NCI-H1048 (cell line): ENCODE measurements at places on chromosomes 11 and 22.

GRCh38 chr11:70509476-70509875 is 111.1 kb downstream of the CTTN start:
- no peak for DNase-seq

DNA sequence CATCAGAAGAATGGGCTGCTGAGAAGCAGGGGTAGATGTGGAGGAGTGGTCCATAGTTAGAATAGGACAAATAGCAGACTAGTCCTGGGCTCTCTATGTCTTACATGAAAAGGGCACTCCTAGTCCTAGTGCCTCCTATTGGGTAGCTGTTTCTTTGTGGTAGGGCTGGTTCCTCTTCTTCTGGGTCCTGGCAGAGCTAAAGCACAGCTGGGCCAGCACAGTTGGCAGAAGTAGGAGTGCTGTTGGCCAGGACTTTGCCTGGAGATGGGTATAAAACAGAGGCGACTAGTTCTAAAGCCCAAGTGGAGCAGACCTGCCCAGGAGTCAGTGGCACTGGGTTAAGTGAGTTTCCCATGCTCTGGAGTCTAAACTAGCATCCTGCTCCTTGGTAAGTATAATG is 55.2 kb downstream of the PPFIBP2 start:
- no peak for DNase-seq

DNA sequence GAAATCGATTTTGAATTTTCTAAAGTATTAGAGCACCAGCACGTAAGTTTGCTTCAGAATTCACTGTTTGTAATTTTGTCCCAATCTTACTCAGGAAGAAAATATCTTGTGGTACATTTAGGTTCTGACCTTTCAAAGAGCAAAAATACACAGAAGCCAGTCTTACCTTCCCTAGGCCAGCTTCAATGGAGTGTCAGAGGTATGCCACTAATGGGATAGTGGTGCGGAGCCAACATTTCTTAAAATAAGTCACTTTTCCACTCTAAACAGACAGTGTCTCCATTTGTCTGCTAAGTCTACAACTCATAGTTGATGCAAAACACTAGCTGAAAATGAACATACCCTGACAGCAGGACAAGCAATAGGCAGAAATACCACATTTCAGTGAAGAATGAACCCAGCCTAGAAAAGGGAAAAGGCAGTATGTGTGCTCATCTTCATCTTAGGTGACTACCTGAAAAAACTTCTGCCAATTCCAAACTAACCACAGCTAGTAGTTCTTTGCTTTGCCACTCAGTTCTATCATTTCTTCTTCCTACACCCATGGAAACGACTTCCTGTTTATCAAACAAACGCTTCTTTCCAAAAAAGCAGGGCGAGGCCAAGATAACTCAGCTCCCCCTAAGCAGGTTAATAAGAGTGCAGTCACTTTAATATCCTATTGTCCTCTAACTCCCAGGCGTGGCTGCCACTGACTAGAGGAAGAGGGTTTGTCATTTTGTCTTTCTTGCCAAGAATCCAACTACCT is 94.0 kb upstream of the APOA1 start:
- DNase-seq: no peak

GRCh38 chr11:87529486-87529885 is 491.8 kb downstream of the TMEM135 start:
- DNase-seq: no peak

DNA sequence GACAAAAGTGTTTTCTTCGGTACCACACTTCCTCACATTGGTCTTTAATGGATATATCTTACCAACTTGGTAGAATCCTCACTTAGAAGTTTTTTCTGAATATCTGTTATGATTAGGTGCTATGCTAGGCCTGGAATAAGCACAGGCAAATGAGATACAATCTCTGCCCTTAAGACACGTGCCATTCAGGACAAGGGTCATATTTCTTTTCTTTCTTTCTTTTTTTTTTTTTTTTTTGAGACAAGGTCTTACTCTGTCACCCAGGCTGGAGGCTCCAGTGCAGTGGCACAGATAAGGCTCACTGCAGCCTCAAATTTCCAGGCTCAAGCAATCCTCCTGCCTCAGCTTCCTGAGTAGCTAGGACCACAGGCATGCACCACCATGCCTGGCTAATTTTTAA is 23.0 kb downstream of the WBP2NL start:
- DNase-seq: no peak

- no peak for DNase-seq
Measured at GRCh38 chr11:57240757-57241156, 3.7 kb upstream of the APLNR start.

DNA sequence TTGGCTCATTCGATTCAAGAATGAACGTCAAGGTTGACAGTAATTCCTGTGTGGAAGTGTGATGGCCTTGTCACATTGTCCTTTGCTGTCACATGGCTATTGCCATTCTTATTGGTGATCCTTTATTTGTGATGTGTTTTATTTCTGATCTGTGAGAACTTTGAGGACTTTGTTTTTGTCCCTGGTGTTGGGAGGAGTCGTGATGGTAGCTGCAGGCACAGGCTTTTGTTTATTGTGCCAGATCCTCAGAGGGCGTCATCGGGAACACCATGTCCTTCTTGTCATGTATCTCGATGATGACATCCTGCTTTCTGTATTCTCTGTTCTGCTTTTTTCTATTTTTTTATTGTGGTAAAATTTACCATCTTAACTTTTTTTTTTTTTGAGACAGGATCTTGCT is 5.6 kb downstream of the PICK1 start:
- DNase-seq: no peak

- no peak for DNase-seq
Measured at GRCh38 chr22:34236527-34236926, 316.3 kb upstream of the LARGE1 start.

GRCh38 chr11:128948583-128948982 is 5.9 kb upstream of the TP53AIP1 start:
- no peak for DNase-seq

DNA sequence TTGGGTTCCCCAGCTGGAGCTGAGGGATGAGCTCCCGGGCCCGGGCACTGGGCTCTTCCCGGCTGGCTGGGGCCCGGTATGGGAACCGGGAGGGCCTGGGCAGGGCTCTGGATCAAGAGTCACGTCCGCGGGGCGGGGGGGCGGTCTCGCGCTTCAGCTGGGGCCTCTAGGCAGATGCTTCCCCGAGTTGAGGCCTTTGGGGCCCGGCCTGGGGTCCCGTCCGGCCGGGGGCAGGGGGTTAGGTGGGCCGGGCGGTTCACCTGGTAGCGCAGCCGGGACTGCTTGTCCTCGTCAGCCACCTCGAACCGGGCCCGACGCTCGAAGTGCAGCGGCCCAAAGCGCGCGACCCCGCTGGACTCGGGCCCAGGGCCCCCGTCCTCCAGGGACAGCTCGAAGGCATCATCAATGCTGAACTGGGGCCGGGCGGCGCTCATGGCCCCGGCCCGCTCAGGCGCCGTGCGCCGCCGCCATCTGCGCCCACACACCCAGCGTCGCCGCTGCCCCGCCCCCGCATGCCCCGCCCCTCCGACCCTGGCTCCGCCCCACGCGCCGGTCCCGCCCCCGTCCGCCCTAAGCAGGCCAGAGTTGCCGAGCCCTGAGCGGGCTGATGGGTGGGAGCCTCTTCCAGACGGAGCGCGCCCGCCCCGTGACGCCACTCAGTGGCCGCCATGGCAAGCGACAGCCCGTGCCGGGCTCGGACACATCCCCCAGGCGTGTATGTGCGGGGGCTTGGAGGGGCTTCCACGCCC is at the start of gene TMEM134:
TMEM134 (minus strand) TSS at position 493 of the 749 bp plus-strand sequence; CDS start at position 434, 59 bp downstream.
- peak; percentile 81 for DNase-seq

DNA sequence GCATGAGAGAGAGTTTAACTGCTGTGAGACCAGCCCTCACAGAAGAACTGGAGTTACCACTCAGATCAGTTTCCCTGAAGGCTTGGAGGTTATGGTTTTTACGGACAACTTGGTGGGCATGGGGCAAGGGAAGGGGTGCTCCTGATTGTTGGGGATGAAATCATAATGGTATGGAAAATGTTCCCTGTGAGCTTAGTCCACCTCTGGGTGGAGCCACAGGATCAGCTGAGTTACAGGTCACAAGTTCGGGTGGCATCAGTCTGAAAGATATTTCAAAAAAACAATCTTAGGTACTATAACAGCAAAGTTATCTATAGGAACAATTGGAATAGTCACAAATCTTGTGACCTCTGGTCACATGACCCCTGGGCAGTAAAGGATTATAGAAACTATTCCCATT is 162.9 kb downstream of the DLG2 start:
- no peak for DNase-seq

DNA sequence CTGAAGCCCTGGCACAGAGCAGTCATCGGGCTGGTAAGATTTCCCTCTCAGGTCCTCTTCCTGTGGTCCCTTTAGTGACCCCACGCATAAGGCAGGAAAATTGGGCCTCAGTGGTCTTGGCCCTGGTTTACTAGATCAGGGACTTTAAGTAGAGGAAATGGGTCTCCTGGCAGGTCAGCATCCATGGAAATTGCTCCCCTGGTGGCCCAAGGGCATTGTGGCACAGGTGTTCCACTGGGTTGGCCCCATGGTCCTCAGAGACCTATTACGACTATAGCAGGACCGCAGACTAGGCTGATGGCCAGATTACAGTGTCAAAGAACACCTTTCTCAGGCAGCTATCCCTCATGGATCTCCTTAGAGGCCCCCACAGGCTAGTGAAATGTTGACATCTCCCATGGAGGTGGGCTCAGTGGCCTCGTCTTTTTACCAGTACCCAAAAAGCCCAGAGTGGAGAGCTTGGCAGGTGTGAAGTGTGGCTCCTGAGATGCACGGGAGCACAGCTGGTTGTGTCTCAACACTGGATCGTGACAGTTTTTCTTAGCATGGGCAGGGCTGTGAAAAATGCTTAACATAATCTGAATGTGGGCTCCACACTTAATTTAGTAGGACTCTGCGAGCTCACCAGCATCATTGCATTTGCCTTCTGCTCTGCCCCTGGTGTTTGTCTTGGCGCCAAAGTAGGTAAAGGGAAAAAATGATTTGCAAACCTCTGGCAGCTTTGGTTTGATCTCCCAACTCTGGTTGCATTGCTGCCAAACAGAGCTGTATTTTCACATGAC is 74.2 kb downstream of the ZBTB16 start:
- DNase-seq: no peak

DNA sequence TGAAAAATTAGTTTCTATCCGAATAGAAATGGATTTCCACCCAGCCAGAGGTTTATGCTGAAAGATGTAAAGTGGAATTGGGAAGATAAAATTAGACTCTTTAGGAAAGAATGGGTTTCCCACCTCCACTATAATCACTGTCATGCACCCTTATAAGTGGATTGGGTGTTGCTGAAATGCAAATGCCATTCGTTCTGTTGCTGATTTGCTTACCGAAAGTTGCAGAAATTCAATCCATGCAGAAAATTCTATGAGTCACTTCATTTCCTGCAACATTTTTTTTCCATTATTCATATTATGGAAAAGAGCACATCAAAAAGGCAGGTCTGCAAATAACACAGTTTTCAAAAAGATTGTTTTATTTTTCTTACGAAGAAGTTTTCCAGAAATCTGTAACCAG is 65.6 kb downstream of the LDLRAD3 start:
- peak; percentile 2 for DNase-seq

DNA sequence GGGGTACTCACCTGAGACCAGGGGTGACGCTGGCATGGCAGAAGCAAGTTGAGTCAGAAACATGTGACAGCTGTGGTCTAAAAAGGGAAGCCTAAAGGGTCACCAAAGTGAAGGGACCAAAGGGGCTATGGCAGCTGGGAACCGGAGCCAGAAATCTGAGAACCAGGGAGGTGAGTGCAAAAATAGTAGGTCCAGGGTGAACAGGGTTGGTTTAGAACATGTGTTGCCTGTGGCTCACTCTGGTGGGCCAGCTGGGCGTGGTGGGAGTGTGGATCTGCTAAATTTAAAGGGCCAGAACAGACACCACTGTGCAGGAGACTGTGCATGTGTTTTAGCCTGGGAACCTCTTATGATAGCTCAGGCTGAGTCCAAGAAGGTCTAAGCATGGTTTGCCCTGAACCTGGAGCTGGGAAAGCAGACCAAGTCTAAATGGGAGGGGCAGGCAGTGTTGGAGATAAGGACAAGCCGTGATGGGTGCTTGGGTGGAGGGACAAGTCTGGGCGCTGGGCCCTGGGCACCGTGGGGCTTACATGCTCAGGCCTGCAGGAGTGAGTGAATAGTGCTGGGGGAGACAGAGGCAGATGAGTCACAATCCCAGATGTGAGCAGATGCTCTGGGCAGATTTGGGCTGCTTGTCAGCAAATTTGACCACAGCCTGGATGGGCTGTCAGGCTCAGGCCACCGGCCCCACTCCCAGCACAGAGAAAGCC is 41.4 kb upstream of the ZBED5 start:
- no peak for DNase-seq

DNA sequence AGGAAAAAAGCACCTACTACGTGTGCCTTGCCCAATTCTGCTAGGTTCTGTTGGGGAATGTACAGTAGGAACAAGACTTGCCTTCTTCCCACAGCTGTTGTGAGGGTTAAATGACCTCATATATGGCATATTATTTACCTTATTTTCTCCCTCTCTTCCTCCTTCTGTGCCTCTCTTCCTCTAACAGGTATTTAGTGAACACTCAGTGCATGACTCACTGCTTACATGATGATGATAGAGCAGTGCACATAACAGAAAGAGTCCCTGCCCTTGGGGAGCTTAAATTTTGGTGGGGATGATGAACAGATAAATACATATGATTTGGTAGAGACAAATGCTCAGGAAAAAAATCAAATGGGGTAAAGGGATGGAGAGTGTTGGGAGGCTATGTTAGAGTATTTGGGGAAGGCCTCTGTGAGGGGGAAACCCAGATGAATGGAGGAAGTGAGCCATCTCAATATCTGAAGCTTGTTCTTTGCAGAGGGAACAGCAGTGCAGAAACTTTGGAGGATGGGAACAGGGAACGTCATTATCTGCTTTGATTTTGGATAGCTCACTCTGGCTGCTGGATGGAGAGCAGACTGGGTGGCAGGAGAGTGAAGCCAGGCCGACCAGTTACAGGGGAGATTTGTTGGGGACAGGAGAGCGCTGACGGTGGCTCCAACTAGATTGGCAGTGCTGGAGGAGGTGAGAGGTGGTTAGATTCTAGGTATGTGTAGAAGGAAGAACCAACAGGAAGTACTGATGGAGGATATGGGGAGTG is 95.5 kb upstream of the TENM4 start:
- no peak for DNase-seq

DNA sequence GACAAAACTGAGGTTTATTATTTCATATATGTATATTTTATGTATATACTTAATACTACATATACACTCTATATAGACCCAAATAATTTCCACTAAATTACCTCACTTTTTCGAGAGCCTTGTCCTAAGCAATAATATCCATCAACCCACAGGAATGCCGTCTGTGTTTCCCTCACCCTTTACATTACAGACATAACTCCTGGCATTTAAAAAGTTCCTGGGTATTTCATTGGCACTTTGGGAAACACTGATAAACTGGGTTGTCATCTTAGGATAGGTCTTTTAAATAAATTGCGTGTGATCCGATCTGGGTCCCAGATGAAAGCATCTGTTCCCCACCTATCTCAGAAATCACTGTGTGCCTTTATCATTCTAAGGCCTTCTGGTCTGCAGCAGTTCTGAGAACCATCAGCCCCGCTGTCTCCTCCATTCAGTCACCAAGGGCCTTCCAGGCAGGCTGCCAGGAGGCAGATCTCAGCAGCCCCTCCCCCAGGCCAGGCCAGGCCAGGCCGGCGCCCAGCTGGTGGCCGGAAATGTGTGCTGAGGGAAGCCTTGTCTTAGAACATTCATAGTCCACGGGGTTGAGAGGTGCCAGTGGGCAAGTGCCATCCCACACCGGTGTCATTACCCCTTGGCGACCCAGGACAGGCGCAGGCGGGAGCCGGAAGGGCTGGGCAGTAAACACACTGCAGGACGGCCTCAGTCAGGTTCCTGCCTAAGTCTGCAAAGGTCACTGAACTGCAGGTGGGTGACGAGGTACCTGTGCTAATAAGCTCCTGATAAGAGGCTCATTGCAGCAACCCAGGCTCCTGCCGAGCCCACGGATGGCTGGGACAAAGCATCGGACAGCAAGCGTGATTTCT is 3.3 kb downstream of the FGF19 start:
- no peak for DNase-seq
